ENCODE measurements at places on chromosomes 1 and 21.

DNA sequence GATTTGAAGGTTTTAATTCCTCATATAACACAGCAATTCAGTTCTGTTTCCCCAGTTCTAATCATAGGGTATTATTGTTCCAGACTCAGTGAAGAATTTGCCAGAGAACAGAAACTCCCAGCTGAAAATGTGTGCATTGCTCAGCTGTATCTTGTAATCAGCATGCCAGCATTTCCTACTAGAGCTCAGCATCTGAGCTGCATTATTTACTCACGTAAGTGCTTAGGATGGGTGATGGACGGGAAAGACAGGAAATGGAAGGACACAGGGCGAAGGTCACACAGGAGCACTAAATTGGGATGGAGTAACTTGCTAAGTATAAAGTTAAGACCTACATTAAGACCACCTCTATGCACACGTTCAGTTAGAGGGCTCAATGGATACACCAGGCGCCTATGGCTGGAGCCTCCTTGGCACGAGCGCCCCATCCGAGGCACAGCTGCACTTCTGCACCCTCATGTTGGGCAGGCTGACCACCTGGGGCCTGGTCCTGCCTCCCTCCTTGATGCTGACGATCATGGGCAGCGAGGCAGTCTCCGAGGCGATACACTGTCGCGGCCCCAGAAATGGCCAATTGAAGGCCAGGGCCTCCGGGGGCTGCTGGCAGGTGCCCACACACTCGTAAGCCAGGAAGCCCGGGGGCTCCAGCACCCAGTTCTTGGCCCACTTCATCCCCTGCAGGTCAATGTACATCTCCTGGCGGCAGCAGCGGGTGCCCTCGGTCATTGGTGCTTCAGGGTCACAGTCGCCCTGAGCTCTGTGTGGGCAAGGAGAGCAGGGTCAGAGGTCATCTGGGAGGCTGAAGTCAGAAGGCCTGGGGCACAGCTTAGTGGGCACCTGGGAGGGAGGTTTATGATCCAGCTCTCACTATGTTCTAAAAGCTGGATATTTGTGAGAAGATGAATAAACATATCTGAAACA lies 3.7 kb downstream of the LEFTY2 start:
- no peak for DNase-seq

DNA sequence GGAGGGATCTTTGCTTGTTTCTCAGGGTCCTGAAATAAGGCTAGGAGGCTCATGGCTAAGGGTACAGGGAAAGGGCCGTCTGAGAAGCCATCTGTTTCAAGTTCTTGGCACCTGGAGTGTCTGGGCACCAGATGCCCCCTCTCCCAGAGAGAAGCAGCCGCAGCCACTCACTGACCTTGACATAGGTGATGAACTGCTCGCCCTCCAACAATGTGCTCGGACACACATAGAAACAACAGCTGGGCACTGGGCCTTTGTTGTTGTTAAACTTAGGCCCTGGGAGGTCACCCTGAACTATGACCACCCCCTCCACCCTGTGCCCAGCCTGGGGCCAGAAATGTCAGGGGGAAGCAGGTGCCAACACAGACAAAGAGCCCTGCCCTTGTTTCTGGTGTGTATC lies 9.2 kb upstream of the TNNI1 start:
- DNase-seq: no peak

- DNase-seq: no peak
Observed at GRCh38 chr1:101438359-101438758, 201.5 kb downstream of the S1PR1 start.

- no peak for DNase-seq
Observed at GRCh38 chr1:160086456-160086892, 5.1 kb downstream of the KCNJ9 start.

- DNase-seq: no peak
Observed at GRCh38 chr1:160624464-160624863, 22.4 kb downstream of the SLAMF1 start.
